NCI-H2029 treated with DMSO at 0.1 percent for 48 hours (cell line): ENCODE measurements at places on chromosomes 11 and 22.
A peak's percentile ranks its signal among the peaks of the same experiment; 100 is the strongest.

DNA sequence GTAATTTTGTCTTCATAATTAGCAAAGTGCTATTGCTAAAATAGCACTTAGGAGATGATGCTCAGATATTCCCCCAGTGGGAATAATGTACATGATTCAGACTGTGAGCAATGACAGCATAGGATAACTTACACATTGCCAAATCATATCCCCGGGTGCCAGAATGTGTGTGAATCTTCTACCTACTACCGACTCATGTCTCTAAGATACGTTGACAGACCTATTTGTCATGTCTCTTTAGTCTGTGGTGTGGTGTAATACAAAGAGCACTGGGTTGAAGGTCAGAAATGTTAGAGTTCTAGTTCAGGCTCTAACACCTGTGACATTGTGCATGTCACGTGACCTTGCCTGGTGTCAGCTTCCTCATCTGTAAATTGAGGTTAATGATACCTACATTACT, 31.0 kb upstream of the PICALM start:
- no peak for DNase-seq

GRCh38 chr22:37273126-37273845, 9.0 kb upstream of the CYTH4 start:
- DNase-seq, result no peak

DNA sequence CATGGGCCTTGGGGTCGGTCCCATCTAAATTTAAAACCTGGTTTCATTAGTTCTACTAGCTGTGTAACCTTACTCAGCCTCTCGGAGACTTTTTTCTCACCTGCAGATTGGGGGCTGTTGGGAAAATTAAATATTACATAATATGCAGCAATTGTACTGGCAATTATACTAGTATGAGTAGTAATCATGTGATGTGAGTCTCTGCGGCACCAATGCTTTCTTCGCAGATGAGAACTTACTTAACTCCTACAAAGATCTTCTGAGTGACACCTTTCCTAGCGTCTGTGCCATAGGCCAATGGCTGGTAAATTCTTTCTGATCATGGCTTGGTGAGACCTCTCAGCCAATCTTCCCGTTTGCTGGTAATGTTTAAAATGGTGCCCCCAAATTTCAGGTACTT, 391.3 kb downstream of the NXPE2 start:
- no peak for DNase-seq

DNA sequence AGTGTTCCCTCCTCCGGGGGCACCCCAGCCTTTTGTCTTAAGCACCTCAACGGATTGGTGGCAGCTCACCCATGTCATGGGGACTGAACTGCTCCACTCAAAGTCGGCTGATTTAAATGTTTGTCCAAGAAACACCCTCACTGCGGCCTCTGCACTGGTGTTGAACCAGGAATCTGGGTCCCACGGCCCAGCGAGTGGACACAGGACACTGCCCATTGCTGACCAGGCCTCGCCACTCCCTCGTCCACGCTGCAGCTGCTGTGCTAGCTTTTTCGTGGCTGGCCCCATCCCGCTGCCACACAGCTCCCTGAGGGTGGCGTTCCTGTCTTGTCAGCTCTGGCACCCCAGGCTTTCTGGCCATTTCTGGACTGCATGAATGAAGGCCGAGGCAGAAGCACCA, 646.2 kb downstream of the BRD1 start:
- no peak for DNase-seq

GRCh38 chr11:62398011-62398994, 20.5 kb upstream of the SCGB1A1 start:
- DNase-seq, result no peak

- DNase-seq, result no peak
Observed at GRCh38 chr11:92854952-92855351, 114.5 kb upstream of the MTNR1B start.

DNA sequence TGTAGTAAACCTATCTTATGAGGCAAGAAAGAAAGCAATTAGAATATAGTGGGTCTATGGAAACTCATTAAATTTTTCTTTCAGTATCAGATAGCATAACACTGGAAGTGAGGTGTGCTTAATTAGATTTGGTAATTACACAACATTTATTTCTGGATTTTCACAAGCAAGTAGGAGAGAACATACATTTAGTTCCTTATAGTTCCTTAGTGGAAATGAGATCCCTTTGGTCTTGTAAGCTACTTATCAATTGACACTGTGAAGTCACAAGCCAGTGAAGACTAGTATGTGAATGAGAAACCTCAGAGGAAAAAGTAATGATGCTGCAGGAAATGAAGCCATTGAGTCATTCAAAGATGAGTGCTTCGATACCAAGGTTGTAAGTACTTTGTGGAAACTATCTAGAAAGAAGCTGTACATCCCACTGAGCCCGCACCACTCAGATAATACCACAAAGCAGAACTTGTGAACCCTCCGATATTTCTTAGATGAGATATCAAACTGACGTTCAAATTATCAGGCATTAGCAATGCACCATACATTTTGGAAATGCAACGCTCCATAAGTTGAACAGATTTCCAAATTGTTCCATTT, 53.5 kb downstream of the ENTHD1 start:
- DNase-seq, result no peak

GRCh38 chr11:22599458-22599857, 26.2 kb downstream of the FANCF start:
- no peak for DNase-seq

GRCh38 chr11:100584201-100584985, 102.7 kb upstream of the ARHGAP42 start:
- DNase-seq, result no peak

DNA sequence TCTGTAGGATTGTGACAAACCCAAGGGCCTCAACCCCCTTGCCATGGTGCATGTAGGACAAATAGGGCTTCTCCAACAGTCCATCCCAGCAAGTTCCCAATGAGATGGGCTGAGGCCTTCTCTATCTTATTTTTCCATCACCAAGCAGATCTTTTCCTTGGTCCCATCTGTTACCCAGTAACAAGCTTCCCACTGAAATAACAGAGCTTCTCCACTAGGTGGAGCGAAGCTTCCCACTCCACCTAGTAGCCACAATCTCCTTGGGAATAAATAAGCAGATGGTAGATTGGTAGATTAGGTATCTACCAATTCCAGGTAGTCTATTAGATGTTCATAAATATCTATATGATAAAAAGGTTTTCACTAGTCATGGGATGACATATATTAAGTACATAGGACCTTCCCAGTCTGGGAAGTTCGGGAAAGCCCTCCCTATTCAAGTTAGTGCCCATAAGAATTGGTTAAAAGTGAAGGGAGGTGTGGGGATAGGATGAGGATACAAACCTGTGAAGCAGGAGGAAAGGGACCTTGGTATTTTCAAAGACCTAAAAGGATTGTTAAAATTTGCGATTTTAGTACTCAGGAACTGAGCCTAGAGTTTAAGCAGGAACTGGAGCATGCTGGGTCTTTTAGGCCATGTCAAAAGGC, 5.9 kb upstream of the OR52L1 start:
- DNase-seq, result no peak

- no peak for DNase-seq
Observed at GRCh38 chr22:47219789-47220188, 457.3 kb downstream of the TBC1D22A start.

- no peak for DNase-seq
Observed at GRCh38 chr11:30855383-30856006, 269.3 kb upstream of the MPPED2 start.

DNA sequence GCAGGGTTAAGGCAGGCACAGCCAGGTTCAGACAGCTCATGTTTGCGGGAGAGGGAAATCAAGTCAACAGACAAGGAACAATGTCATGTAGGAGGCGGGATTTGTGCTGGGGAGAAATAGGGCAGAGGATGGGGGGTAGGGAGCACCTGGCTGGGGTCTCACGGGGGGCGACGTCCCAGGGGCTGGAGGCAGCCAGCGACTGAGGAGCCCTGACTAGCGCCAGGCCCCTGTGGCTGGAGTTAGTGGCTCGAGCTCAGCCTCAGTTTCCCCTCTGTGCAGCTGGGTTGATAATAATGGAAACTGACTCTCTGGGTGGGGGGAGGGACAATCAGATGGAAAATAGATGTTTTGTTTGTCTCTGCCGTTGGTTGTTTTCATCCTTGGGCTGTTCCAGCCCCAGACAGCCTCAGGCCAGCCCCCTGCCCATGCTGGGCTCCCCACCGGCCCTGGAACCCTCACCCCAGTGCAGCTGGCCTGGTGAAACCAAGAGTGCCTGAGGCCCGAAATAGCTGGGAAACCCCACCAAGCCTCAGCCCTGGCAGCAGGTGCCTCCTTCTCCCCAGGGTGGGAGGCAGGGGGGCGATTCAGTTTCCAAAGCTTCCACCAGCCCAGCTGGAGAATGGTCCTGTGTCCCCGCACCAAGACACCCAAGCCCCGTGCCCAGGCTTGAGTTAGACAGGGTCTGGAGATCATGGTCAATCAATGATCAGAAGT, 44.1 kb downstream of the IGLL5 start:
- DNase-seq, result no peak

DNA sequence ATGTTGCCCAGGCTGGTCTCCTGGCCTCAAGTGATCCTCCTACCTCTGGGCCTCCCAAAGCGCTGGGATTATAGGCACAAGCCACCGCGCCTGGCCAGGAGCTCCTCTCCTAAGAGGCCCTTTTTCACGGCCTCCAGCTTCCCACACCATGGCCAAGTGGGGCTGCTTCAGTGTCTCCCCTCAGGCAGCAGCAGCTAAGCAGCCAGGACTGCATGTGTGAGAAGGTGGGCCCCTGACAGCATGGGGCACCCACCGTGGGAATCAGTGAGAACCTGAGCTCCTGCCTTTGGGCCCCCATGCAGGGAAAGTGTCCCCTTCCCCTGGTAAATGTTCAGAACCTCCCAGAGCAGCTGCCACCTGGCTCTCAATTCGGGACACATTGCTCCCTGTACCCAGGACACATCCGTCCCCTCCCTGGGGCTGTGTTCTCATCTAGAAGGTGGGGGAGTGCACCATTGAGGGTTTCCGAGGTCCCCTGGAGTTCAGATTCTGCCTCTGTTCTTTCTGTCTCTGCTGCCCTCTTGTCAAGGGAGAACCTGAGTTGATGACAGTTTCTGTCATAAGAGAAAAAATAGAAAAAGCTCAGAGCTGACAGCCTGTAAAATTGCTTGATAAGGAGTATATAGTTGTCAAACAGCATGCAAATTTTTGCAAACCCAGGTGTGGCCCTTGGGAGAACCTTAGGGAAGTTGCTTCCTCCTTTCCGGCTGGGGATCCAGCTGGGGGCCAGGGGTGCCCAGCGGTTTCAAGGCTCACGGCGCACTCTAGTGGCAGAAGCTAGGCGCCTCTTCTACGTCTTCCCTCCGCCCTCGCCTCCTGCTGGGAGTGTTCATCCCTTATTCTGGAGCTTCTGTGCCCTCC, 29.7 kb downstream of the FAM83F start:
- no peak for DNase-seq

DNA sequence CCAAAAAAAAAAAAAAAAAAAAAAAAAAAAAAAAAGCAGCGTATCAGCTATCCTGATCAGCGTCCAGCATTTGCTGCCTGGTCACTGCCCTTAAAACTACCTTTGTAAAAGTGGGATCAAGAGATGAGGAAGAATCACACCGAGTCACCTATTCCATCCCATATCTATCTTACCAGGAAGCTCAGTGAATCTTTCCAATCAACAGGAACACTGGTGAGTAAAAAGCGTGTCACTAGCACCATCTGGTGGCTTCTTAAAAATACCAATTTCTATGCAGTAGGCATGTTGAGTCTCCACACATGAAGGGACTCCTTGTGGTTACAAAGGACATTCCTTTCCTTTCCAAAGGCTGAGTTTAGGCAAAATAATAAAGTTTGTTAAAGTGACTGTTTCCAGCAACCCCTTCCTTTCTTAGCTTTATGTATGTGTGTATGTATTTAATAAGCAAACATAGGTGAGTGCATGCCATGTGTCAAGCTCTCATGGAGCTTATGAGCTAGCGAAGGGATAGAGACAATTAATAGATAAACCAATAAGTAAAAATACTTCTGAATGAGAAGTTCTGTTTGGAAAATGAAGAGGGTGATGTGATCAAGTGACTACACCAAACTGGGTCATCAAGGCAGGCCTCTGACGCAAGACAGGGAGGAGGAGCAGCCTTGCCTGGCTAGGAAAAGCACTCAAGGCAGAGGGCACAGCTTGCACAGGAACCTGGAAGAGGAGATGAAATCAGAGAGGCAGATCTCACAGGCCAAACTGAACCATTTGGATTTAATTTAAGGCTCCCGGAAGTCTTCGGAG, 13.9 kb upstream of the TP53AIP1 start:
- DNase-seq, result peak; percentile 80
